CD4-positive, alpha-beta T cell treated with Interleukin-6 at 100 ng/mL for 8 hours (primary cell): ENCODE measurements at places on chromosomes 3 and 15.

DNA sequence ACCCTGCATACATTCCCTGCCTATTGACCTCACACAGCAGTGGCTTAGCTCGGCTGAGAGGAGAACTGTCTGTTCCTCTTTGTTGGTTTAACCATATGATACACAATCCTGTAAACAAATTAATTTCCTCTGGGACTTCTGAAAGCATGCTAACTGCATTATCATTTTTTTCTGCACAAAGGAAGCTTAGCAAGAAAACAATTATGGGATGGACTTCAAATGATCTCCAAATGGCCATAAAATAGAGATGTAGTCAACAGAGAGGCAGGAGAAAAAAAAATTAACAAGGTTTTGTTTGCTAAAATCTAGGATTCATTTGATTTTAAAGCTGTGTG lies 14.4 kb upstream of the TMC3 start:
- DNase-seq = no peak

- no peak for DNase-seq
Measured at GRCh38 chr3:127177226-127177625, 15.7 kb upstream of the PRR23E start.

DNA sequence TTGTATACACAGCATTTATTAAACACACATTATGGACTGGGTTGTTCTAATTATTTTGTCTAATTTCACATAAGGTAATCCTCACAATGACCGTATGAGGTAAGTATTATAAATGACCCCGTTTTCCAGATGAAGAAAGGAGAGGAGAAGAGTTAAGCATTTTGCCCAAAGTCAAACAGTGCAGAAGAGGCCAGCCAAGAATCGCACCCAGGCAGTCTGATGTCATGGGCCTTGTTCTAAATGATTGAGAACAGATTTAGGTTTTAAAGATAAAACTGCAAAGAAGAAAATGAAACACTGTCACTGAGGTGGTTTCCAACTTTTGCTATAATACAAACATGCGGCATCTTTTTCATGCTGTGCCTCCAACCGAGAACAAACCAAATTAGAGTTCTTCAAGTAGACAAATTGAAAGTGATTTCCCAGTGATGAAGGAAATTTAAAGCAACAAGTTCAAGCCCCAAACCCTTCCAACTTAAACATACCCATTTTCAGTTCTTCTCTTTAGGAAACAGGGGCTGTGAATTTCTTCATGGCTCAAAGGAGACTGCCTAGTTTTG lies 155.3 kb downstream of the THRB start:
- no peak for DNase-seq

- DNase-seq = no peak
Measured at GRCh38 chr3:119309591-119309990, 15.4 kb downstream of the ARHGAP31 start.

- no peak for DNase-seq
Measured at GRCh38 chr15:68695061-68695595, 116.3 kb downstream of the CORO2B start.

GRCh38 chr3:135239615-135239884 lies 444.5 kb downstream of the EPHB1 start:
- DNase-seq = no peak

DNA sequence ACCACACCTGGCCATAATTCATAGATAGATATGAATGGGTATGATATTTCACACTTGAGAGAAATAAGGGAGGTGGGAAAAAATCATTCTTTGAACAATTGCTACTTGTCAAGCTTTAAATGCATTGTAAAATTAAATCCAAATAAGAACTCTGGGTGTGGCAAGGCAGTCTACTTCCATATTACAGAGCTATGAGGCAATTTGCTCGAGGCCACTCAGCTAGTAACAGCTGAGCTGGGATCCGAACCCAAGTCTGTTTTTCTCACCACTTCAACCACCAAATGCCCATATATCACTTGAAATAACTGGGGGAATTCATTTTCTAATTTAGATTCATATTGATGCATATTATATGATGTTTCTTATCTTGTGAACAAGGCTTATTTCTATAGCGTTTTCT lies 482.2 kb upstream of the ADAMTS9 start:
- DNase-seq = no peak

DNA sequence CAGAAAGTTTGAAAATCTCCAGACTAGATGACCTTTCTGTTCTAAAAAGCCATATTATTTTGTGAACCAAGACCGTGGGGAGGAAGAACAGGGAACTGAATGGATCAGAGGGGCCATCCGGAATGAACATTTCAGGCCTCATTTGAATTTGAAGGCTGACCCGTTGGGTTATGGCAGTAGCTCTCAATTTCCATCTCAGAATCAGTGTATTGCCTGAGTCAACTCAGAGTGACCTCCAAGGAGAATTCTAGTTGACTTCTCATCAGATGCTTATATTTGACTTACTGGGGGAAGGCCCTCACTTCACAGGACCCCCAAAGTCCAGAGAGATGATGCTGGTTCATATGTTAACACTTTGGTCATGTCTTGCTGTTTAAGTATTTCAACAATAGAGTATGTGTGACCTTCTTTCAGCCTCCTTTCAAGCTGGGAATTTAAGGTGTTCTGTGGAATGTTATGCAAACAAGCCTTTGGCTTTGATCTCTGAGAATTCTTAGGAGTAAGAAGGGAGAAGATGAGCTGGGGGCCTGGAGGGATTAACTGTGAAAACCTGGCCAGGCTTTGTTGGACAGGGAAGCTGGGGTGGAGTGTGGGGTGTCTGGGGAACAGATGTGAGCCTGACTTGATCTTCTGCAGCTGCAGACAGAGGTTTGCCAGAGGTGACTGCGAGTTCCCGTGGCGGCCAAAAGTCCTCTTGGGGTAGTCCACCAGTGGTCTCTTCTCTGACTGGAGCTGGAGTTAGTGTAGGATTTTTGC lies 111.2 kb upstream of the RGMA start:
- no peak for DNase-seq

DNA sequence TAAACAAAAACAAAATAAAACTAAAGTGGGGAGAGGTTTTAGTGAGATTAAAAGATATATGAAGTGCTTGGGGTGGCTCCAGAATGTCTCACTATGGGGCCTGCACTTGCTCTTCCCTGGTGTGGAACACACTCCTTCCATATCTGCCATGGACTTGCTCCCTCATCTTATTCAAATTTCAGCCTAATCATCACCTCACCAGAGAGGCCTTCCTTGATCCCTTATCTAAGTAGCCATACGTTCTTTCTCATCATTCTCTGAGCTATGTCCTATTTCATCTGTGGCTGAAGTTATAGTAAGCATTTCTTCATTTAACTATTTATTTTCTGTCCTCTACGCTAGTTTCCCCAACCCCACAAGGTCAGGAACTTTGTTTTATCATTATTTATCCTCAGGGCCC lies 511.7 kb downstream of the NTRK3 start:
- DNase-seq = no peak

DNA sequence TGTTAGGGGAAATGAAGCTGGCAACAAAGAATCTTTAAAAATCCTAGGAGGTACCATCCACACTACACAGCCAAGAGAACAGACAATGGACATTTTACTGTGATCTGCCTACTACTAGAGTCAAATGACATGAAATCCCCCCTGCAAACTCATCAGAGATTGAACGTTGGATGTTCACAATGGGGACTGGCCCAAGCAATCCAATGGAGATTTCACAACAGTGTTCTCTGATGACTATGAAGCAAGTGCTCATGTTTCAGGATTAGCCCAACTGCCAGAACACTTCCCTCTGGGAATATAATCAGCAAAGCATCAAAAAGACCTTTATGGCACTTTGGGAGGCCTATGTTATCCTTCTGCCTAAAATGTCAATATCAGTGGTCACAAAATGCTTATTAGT lies 97.8 kb downstream of the IGSF11 start:
- DNase-seq = no peak

DNA sequence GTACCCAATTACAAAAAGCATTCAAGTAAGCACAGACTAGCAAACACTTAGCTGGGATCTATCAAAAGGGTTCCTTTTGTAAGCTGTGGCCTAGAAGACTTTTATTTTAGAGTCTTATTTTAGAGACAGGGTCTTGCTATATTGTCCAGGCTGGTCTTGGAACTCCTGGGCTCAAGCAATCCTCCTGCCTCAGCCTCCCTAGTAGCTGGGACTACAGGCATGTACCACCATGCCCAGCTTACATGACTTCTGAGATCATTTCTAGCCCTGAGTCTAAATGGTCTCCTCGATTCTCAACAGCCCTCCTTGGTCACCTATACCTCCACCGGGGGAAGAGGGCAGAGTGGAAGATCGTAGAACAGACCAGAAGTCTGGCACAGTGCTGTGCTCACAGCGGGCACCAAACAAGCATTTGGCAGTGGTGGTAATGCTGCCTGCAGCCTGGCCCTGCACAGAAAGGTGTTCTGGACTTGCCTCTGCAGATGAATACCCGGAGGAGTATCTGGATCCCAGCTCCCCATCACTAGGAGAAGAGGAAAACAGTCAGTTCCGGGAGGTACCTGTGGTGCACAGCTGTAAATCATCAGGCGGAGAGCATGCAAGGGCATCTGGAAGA lies 2.4 kb downstream of the FAM219B start:
- no peak for DNase-seq

- DNase-seq = no peak
Measured at GRCh38 chr3:8273479-8273878, 228.1 kb upstream of the LMCD1 start.

GRCh38 chr15:84828086-84828908 lies 11.1 kb downstream of the ALPK3 start:
- DNase-seq = no peak

GRCh38 chr3:197308591-197308990 lies 10.2 kb upstream of the DLG1 start:
- no peak for DNase-seq

DNA sequence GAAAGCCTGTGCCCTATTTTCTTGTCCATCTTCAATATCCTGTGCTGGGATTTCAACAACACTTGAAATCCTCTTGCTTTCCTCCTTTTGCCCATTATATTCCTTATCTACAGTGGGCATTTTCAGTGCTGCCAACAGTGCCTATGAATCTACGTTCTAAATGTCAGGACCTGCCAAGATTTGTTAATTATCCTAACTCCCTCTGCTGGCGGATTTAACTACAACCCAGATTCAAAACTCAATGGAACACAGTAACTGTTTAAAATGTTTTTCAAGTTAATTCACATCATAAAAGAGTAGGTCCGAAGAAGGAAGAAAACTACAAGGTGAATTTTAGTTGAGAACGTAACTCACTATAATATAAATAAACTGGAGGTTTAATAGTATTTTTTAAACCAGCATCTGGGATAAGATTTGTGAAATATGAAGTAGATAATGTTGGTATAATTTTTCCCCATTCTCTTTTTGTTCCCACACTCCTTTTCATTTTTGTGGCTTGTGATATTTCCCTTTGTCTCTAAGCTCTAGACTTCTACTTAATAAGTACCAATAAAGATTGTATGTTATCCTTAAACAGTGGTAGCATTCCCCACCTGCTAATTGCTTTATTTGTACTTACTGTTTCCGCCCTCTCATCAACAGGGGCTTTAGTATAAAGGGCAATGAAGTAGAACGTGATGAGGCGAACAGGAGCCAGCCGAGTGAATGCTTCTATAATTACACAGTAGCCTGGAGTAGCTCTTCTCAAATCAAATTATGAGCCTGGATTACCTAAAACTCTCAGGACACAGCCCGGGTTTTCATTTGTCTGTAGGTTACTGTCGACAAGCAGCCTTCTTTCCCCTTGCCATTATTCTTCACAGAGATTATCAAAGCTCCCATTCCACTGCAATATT lies 302.5 kb upstream of the ATP11B start:
- DNase-seq = no peak

- no peak for DNase-seq
Measured at GRCh38 chr15:45414215-45414885, 36.0 kb upstream of the GATM start.

DNA sequence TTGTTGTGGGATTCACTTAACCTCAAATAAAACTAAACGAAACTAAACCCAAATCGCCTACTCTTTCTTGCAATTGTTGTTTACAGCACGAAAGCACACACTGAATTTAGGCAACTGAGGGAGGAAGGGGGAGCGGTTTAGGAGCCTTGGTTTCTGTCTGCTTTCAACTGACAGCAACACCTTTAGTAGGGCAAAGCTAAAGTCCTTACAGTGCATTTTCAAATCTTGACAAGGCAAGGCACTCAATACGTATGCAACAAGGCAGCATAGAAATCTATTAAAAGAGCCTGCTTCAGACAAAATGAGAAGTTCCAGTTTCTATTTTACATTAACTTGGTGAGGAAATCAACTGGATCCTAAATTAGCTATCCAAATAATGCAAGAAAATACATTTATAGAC lies 174.6 kb downstream of the CHST2 start:
- no peak for DNase-seq

DNA sequence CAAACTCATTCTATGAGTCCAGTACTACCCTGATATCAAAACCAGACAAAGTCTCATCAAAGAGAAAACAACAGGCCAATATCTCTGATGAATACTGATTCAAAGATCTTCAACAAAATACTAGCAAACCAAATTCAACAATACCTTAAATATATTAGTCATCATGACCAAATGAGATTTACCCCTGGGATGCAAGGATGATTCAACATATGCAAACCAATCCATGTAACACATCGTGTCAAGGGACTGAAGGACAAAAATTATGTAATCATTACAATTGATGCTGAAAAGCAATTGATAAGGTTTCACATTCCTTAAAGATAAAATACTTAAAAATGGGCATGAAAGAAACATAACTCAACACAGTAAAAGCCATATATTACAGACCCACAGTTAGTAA lies 1476.9 kb downstream of the SI start:
- no peak for DNase-seq

GRCh38 chr15:32730677-32731654 lies 13.2 kb downstream of the GREM1 start:
- DNase-seq = peak; percentile 3

GRCh38 chr15:70376929-70377691 lies 279.4 kb upstream of the TLE3 start:
- no peak for DNase-seq

DNA sequence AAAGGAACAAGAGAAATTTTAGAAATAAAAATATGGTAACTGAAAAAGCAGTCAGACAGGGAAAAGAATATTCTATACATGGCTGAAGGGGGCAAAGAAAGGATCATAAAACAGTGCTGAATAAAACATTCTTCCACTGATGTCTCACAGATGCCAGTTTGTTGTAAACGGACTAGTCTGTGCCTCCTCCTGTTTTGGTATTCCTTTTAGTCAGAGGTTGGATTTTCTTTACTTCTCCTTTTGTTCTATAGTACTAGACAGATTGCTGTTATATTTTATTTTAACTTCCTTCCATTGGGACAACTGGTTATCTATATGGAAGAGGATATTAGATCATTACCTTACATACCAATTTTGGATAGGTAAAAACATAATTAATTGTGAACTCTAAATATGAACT lies 16.0 kb upstream of the GNB5 start:
- no peak for DNase-seq

DNA sequence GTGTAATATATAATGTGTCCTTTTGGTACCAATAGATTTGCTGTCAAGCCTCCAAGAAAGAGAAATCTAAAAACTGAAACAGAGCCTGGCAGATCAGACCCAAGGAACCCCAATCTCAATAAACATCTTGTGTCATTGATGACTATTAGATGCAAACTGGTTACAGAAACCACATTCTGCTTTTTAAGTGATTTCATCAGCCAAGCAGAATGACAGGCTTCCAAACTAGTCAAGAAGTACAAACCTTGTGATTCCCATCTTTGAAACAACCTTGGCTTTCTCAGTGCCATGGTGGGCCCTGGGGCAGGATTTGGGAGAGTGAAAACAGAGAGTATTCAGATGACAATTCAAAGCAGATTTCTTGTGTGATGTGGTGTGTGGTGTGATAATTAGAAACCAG lies 45.6 kb upstream of the STRIT1 start:
- no peak for DNase-seq

- no peak for DNase-seq
Measured at GRCh38 chr3:136142592-136142991, 53.5 kb downstream of the MSL2 start.
